ENCODE measurements at places on chromosomes 7 and 10.

- DNase-seq, result no peak
Observed at GRCh38 chr7:22399091-22399490, 42.1 kb upstream of the RAPGEF5 start.

DNA sequence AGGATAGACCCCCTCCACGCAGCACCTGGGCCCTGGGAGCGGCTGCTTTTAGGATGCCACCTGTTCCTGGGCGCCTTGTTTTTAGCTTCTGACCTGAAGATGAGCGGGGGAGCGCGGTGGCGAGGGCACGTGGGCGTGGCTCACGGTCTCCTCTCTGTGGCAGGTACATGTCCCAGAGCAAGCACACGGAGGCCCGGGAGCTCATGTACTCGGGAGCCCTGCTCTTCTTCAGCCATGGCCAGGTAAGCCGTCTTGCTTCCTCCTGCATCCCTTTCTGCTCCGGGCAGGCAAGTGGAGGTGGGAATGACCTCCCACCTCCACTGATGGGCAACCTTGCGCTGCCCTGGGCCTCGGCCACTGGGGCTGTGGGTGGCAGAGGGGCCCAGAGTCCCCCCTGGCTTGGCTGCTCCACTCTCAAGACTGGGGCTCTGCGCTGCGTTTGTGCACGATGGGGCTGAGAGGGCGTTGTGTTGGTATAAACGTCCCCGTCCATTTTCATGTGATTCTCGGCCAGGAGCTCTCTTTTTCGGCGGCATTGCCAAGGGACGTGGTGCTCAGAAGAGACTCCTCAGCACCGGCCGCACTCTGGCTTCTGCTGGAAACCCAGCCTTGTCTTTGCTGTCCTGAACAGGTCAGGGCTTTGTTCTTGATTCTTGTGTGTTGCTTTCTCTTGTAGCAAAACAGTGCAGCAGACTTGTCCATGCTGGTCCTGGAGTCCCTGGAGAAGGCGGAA lies 9.7 kb downstream of the GET4 start:
- no peak for DNase-seq

- no peak for DNase-seq
Observed at GRCh38 chr7:87451187-87451586, 24.3 kb downstream of the ABCB4 start.

DNA sequence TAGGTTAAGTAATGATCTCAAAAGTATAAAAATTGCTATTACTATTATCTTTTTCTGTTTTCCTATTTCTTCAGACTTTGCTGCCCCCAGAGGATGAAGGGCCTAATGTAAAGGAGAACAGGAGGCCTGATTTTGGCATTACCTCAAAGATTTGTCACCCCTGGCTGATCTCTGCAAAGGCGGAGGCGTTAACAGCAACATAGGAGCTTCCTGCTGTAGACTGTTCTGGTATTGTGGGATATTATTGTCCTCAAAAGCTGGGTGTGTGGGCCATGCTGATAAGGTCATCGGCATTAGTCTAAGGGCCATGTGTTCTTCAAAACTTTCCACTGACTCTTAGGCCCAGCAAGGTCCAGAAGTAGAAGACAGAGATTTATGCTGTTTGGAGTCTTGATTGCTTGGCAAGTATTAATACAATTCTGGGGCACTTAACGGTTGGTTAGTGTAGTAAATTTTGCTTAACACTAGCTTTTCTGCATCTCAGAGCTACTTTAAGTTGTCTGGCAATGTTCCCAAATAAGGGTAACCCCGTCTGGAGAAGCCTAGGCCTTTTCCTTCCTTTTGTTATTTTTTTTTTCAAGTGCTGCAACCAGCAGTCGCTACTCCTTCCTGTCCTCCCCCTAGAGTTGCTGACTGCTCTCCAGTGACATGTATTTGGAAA lies 14.0 kb upstream of the ENTPD1 start:
- no peak for DNase-seq

DNA sequence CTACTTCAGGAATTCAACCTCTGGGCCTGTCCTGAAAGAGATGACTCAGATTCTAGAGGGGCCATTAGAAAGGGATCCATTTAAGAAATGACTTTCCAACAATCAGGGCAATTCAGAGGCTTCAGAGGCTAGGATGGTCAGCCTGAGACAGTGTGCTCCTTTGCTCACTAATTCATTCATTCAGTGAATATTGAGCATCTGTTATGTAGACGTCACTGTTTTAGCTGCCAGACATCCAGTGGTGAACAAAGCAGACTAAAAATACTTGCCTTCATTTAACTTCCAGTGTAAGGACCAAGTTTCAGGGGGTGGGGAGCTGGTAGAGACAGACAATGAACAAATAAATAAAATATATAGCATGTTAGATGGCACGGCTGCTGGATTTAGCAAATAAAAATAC lies 1.6 kb downstream of the KIAA1217 start:
- no peak for DNase-seq

- no peak for DNase-seq
Observed at GRCh38 chr7:112784603-112785002, 5.6 kb downstream of the TMEM168 start.

DNA sequence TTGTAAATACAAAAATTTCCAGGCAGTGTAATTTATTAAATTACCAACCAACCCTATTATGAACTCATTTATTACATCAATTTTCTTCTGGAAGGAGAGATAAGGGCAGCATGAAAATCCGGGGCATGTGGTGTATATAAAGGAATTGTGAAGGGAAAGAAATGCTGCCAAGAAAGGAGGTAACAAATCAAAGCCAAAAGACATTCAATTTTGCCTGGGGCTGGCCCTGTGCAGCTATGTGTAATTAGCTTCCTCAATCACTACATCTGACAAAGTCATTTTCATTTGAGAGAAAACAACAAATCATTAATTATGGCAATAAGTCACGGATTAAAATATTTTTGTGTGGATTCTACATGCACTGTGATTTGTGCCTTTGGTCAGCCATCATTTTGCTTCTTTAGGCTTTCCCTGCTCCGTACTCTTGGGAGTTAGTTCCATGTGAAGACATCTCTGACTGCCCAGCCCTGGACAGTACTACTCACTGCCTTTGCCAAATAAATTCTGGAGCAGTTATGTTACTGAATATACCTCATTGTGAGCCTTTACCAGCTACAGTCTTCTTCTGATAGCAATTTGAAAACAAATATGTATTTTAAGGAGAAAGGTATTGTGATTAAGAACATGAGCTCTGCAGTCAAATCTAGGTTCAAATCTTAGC lies 191.7 kb downstream of the RELN start:
- no peak for DNase-seq

DNA sequence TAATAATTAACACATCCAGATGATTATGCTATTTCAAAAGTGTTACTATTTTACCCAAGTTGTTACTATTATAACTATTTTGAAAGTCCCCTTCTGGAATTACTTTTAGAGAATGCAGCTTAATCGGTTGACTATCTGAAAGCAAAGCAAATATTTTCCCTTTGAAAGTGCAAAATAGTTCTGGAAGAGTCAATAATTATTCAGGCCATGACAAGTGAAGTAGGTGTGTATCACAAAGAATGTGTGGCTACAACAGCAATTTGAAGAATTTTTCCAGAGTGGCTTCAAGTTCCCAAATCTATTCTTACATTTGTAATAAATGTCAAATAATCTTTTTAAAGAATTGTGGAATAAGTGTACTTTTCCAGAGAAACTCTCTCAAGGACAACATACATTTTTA lies 42.8 kb downstream of the RNLS start:
- DNase-seq, result no peak

- DNase-seq, result no peak
Observed at GRCh38 chr7:42227541-42227935, 9.5 kb downstream of the GLI3 start.

- no peak for DNase-seq
Observed at GRCh38 chr7:74069790-74070618, 13.6 kb upstream of the LIMK1 start.

- no peak for DNase-seq
Observed at GRCh38 chr10:102493771-102494170, 8.7 kb downstream of the ACTR1A start.

- DNase-seq, result no peak
Observed at GRCh38 chr7:149444287-149444686, 16.6 kb downstream of the ZNF777 start.

- no peak for DNase-seq
Observed at GRCh38 chr10:112226439-112227248, 43.1 kb upstream of the GPAM start.

- DNase-seq, result no peak
Observed at GRCh38 chr10:28375399-28376354, 72.8 kb upstream of the MPP7 start.

GRCh38 chr7:96285579-96285978 lies 36.3 kb downstream of the SLC25A13 start:
- DNase-seq, result no peak

DNA sequence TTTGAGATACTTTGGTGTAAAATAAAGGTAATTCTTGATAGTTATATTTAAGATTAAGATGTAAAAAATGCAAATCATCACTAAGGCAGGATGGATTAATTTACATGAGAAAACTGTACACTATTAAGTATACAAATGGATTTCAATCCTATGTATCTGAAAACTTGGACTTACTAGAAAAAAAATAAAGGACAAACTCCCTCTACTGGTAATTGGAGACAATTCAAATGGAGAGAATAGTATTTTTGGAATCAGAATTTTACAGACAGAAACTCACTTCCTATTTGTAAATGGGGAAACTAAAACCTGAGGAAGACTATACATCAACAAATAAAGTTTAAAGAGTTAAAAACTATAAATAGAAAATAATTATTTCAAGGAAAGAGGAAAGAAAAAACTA lies 62.6 kb downstream of the CUL2 start:
- no peak for DNase-seq

DNA sequence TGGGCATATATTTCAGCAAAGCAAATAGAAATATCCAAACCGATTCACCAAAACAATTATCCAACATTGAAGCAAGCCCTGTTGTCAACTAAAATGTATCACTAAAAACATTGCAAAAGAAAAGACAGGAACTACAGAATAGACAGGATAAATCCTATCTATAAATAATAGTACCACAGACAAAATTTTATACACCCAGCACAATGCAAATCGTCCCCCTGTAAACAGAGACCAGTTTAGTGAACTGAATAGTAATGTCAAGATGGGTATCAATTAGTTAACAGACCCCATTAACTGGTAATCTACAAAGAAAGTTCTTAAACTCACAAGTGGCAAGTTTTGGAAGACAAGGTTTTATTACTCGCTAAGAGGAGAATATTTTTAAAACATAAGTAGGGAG lies 4.0 kb downstream of the ZC3HAV1 start:
- no peak for DNase-seq

GRCh38 chr7:33743594-33743993 lies 161.7 kb upstream of the BMPER start:
- DNase-seq, result no peak

DNA sequence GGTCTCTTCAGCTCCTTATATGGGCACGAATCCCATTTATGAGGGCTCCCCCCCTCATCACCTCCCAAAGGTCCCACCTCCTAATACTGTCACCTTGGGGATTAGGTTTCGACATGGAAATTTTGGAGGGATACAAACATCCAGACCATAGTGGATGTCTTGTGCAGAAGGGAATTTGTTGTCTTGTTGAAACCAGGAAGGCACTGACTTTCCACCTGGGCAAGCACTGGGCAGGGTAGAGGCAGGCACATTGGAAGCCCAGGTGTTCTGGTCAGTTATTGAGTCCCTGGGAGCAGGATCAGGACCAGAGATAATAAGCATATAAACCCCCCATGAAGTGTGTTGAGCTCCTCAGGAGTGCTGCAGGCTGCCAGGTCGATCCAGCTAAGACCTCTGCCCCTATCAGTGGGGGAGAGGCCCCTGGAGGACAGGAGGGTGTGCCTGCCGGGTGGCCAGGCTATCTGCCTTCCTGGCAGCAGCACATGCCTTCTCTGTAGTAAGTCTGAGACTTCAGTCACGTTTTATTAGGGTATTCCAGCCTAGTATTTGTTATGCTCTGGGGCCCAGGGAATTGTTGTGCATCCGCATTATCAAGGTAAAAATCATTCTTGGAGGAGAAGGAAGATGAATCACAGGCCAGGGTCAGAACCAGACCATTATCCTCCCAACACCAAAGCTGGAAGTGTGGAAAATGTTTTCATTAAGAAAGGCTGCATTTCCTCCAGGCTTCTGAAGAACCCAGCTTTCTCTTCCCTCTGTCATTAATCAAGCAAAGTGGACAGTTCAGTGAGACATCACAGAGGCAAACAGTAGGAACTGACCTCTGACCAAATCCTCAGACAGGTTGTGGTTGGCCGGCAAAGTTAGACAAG lies 503.1 kb downstream of the GRID1 start:
- no peak for DNase-seq

- no peak for DNase-seq
Observed at GRCh38 chr10:86945361-86946212, 11.8 kb downstream of the MMRN2 start.

DNA sequence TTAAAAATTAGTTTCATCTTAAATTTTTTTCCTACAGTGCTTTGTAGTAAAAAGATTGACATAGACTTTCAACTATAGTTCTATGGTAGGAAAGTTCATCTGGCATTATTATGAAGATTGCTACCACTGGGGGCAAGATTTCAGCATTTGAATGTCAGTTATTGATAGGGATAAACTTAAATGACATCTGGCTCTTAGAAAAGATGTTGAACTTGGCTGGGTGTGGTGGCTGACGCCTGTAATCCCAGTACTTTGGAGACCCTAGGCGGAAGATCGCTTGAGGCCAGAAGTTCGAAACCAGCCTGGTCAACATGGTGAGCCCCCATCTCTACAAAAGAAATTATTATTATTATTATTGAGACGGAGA lies 1.4 kb upstream of the TRA2A start:
- DNase-seq, result no peak

GRCh38 chr7:156058248-156058647 lies 246.0 kb upstream of the SHH start:
- DNase-seq, result no peak

GRCh38 chr10:110783509-110784107 lies 88.1 kb upstream of the PDCD4 start:
- no peak for DNase-seq

DNA sequence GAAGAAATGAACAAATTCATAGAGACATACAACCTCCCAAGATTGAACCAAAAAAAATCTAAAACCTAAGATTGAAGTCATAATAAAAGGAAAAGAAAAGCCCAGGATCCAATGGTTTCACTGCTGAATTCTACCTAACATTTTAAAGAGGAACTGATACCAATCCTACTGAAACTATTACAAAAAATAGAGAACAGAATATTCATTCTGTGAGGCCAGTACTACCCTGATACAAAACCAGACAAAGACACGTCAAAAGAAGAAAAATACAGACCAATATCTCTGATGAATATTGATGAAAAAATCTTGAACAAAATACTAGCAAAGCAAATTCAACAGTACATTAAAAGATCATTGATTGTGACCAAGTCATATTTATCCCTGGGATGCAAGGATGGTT lies 128.5 kb upstream of the STEAP1 start:
- no peak for DNase-seq

DNA sequence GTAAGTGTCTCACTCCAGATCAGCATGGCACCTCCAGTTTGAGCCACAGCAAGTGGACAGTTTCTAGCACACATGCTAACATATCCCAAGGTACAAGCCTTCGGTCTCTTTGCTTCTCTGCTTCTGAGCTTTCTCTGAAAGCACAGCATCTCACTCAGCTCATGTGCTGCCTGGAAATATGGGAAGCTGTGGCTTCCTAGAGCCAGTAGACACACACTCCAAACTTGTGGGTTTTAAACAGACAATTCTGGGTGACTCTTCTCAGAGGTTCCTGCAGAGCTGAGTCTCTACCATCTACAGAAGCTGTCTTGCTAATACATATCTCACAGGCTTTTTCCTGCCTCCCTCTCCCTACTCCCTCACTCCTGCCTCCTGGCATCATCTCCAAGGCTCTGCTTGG lies 23.9 kb upstream of the TMEM273 start:
- DNase-seq, result no peak

- DNase-seq, result no peak
Observed at GRCh38 chr10:71368643-71369042, 28.1 kb upstream of the CDH23 start.
